Posterior vena cava (tissue), 2 donors: ENCODE measurements at places on chromosomes 7 and 10.
A peak's percentile ranks its signal among the peaks of the same experiment; 100 is the strongest.

- DNase-seq: no peak
Observed at GRCh38 chr10:99593312-99593711, 26.9 kb downstream of the SLC25A28 start.

DNA sequence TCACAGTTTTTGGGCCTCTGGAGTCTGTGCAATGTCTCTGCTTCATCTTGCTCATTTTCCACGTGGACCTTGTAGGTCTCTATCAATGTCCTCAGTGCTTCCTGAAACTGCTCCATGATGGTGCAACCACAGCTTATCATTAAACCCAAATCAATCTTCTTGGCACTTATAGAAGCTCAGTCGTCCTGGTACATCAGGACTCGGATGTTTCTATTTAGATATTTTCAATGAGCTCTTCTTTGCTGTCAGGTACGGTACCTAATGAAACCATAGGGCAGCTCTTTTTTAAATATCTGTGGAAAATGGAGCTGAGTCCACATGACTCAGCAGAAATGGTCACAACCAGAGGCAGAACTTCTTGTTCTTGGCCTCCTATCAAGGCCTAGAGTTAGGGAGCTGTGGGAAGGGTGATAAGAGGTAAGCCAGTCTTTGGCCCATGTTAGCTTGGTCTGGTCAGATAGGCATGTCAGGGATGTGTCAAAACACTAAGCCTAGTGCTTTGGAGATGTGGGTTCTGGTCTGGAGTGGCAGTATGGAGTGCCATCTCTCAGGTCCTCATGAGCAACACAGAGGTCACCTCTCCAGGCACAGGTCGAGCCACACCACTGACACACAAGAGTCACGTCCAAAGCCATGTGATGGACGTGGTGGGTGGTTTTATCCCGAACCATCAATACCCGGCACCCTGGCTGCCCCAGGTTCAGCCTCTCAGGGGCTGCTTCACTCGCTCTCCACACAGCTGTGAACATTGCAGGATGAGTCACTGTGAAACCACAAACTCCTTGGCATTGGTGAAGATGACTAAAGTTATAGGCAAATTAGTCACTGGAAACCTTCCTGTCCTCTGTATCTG, 87.0 kb downstream of the TBXAS1 start:
- DNase-seq: no peak

DNA sequence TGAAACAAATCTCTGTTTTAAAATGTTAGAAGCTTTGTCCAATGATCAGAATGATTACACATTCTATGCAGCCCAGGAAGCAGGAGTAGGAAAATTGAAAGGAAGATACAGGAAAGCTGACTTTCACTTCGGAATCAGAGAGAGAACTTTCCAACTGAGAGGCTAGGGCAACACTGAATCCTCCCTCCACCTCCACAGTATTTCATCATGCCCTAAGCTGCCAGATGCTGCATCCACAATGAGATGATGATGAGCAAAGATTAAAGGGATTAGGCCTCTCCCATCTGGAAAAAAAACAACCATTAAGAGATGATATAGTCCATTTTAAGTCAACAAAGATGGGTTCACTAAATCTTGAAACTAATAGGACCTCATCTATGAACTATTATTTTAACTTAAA, 215.6 kb downstream of the GPR37 start:
- DNase-seq: no peak

GRCh38 chr7:64180989-64181388, 26.0 kb upstream of the ZNF735 start:
- no peak for DNase-seq

- DNase-seq: no peak
Observed at GRCh38 chr10:62584731-62585130, 210.6 kb downstream of the ZNF365 start.

DNA sequence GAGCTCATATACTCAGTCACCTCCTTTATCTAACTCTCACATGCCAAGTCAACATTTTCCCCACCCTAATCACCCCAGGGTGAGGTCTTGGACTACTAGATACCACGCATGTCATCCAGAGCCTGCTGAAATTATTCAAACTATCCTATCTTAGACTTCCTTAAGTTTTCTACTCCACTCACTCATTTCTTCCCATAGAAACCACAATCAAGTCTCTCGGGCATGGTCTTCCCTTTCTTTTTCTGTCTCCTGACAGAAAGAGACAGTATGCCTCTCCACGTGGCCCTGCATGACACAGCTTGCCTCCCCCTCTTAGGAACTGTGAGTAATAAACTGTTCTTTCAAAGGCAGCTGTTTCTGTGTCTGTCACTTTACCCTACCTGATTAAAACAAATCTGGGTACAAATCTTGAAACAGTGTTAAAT, 29.4 kb downstream of the TAS2R41 start:
- no peak for DNase-seq

DNA sequence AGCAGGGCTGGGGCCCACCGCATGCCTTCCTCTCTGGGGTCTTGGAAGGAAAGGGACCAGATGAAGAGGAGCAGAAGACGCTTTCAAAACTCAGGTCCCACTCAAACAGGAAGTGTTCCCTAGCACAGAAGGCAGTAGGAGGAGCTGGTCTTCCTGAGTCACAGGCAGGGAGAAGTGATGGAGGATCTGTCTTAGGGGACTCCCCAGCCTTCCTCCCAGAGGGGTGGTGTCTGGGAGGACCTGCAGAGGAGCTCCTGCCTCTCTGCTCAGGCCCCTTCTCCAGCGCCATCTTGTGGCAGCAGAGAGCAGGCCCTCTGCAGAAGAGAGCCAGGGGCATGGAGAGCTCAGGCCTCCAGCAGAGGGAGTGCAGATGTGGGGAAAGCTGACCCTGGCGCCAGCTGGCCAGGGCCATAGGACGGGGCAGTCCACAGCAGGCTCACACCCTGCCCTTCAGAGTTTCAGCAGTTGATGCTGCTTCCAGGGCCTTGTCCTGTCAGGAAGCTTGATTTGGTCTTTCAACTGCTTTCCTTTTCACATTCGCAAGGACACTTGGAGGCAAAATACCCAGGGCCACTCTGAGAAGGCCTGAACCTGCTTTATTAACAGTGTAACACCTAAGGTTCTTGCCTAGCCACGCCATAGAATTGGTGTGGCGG, 62.2 kb upstream of the TARP start:
- DNase-seq: peak; percentile 96

- DNase-seq: no peak
Observed at GRCh38 chr7:12692479-12693259, 5.2 kb downstream of the ARL4A start.

DNA sequence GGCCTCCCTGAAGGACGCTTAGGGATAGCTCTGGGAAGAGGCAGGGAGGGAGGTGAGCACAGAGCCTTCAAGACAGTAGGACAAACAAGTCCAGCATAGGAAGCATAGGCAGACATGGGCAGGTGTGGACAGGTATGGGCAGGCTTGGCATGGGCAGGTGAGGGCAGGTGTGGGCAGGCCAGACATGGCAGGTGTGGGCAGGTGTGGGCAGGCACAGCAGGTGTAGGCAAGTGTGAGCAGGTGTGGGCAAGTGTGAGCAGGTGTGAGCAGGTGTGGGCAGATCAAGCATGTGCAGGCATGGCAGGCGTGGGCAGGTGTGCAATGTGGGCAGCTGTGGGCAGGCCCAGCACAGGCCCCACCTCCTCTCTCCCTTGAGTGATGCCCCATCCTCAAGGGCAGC, 148.8 kb upstream of the ZMIZ1 start:
- DNase-seq: no peak

DNA sequence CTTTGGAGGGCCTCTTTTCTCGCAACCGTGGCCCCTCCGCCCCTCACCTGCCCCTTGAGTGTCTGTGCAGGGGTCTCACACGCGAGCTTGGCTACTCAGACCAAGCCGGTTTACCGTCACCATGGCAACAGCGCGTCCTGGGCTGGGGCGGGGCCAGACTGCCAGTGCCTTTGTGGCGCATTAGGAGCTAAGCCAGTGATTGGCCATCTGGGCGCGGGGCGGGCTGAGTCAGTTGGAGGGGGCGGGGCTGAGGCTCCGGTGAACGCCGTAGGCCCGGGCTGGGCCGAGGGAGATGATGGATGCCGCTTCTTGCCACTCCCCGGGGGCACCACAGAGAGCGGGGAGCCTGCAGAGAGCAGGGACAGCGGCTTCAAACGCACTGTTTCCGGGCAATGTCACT, 48.7 kb upstream of the FXYD4 start:
- DNase-seq: peak; percentile 96
